ENCODE measurements at places on chromosomes 7 and 10. TPM values are rescaled to one million over a fixed set of nuclear protein-coding genes. Genes with fewer than 3 reads are reported as not detected.

DNA sequence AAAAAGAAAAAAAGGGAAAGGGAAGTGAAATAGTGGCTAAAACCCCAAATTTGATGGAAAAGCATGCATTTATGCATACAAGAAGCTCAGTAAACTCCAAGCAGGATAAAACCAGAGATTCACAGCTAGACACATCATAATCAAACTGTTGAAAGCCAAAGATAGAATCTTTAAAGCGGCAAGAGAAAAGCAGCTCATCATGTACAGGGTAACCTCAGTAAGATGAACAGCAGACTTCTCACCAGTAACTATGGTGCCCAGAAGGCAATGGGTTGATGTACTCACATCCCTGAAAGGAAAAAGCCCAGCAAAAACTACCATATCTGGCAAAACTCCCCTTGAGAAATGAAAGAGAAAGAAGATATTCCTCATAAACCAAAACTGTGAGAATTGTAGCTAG is 60.4 kb downstream of the TPST1 start:
- no peak for ATAC-seq

- ATAC-seq: no peak
Measured at GRCh38 chr10:20466731-20467130, 430.4 kb downstream of the NEBL start.

GRCh38 chr7:92133133-92133736 is 1.0 kb downstream of the CYP51A1 start:
- peak; percentile 3 for ATAC-seq

GRCh38 chr7:130135208-130136205 is 65.2 kb downstream of the KLHDC10 start:
- ATAC-seq: no peak

XRCC2 gene
- total RNA-seq: 0.84 TPM

PPP1R9A gene
- total RNA-seq: 21.0 TPM

DNA sequence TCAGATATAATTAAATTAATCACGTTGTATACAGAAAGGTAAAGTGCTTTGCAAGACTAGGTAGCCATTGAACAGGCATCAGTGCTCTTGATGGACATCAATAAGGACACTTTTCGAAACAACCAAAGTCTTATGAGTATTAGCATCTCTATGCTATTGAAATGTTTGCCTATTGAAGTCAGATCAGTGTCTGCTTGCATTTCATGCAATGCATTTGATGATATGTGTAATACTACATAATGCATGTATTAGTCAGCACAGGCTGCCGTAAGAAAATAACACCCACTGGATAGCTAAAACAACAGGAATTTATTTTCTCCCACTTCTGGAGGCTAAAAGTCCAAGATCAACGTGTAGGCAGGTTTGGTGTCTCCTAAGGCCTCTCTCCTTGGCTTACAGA is 209.3 kb upstream of the PLXDC2 start:
- no peak for ATAC-seq

ZNF107 gene
- total RNA-seq: 2.7 TPM

GRCh38 chr7:30469303-30469702 is 9.3 kb downstream of the NOD1 start:
- ATAC-seq: peak; percentile 88

DNA sequence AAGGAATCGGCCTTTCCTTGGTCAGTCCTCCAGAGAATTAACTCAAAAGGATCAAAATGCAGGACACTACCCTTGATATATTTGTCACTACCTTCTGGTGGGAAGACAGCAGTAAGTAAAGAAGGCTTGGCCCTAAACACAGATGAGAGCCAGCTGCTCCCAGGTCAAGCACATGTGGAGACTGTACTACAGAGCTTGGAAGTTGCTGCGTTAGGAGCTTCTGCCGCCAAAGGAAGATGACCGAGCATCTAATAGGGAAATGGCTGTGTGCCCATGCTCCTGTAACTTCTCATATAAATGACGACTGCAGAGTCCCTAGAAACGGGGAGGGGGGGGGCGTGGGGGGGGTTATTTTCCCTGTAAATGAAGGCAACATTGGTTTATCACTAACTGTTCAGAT is 59.0 kb downstream of the PODXL start:
- peak; percentile 24 for ATAC-seq

DNA sequence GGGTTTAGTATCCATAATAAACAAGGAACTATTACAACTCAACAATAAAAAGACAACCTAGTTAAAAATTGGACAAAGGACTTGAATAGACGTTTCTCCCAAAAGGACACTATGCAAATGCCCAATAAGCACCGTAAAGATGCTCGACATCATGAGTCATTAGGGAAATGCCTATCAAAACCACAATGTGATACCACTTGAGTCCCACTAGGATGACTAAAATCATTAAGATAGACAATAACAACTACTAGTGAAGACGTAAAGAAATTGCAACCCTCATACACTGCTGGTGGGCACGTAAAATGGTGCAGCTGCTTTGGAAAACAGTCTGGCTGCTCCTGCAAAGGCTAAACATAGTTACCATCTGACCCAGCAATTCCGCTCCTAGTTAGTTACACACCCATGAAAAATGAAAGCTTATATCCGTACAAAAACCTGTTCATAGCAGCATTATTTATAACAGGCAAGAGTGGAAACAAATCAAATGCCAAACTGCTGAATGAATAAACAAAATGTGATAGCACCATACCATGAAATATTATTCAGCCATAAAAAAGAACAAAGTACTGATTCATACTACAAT is 17.3 kb downstream of the CCDC3 start:
- no peak for ATAC-seq

CNPY1 gene
- total RNA-seq: not detected

Measured in gastroesophageal sphincter (tissue), 4 donors.